HEK293T (cell line): ENCODE measurements at places on chromosomes 6 and 20.

DNA sequence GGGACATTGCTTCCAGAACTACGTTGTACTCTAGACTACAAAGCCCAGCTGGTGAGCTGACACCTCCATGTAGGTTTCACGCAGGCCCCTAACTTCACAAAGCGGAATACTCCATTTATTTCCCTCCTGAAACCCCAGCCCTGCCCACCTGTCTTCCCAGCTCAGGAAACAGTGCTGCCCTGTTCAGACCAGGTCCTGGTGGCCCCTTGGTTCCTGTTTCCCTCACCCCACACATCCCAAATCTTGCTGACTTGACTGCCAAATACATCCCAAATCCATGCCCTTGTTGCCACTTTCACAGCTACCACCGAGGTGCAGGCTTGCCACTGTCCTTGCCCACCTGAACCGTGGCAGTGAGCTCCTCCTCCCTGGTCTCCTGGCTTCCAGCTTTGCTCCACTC lies 113.1 kb upstream of the PTPN1 start:
- no peak for DNase-seq

DNA sequence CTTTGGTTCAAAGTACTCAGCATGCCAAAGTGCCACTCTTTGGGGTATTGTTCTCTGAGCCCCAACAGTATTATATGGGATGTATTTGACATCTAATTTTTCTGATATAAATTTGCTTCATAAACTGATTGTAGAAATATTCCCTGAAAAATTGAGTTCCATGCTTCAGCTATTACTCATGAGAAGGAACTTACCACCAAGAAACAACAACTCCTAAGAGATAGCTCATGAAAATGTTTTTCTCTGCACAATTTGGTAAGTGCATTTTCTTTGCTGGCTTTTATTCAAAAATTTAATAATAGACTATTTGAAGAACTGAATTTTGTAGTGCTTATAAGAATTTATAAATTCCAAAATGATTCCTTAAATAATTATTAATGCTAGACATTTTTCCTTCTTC lies 12.8 kb upstream of the TPD52L1 start:
- DNase-seq, result no peak

GRCh38 chr6:152130441-152130840 lies 323.0 kb downstream of the ESR1 start:
- DNase-seq, result no peak

DNA sequence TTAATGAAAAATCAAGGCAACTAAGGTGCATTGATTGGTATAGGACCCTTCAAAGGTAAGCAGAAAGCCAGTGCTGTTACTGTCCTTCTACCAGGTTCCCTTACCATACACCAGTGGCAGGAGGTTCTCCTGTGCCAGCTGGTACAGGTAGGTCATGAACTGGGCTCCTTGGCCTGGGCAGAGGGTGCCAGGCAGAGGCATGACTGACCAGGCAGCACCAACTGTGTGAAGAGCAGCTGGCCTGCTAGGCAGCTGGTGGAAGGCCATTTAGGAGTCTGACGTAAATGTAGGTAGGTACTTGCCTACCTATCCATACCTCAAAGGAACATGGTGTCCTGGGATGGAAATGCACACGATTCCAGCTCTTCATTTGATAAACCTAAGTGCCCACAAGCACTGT lies 23.3 kb downstream of the PCNA start:
- DNase-seq, result no peak
